ENCODE measurements at places on chromosomes 5 and 9.

DNA sequence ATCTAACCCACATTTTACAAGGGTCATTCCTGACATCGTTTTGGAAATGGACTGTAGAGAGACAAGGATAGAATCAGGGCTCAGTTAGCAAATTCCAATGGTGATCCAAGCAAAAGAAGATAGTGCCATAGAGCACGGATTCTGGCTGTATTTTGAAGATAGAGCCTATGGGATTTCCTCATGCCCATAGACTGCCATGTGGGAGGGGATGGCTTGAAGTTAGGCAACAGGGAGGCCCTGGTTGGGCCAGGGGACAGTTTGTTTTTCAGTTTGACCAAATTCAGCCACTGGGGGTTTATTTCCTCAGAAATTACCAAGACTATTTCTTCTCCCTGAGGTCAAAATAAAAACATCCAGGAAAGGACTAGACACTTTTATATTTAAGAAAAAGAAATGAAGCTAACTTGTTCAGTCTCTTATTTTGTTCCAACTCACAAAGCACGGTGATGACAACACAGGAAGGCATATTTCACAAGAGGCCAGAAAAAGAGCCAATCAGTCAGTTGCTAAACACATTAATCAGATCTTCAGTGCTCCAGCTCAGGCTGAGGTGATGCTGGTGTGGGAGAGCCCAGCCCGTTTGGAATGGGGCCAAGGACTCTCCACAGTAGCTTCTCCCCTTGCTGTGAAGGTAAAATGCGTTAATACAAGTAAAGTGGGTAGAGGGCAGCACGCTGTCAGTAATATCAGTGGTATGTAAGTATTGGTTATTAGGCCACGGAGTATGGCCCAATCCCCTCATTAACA, 4.4 kb upstream of the DCTN4 start:
- DNase-seq: no peak

GRCh38 chr9:124295159-124295794, 37.5 kb downstream of the NEK6 start:
- no peak for DNase-seq

GRCh38 chr9:125393426-125393825, 131.8 kb downstream of the GAPVD1 start:
- no peak for DNase-seq

DNA sequence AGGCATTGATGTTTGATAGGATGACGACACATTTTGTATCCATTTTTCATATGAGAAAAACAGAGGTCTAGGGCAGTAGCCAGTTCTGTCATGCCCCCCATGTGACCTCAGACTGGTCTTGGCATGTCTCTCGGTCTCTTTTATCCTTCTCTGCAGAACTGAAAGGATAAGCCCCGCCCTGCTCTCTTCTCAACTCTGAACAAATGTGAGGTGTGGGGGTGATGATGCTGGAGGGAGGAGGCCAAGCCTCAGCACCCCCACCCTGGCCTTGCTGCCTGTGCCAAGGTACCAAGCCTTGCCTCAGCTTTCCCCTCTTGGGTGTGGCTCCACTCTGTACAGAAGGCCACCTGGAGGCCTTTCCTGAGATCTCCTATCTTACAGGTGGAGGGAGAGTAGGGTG, 19.5 kb upstream of the CRB2 start:
- no peak for DNase-seq

DNA sequence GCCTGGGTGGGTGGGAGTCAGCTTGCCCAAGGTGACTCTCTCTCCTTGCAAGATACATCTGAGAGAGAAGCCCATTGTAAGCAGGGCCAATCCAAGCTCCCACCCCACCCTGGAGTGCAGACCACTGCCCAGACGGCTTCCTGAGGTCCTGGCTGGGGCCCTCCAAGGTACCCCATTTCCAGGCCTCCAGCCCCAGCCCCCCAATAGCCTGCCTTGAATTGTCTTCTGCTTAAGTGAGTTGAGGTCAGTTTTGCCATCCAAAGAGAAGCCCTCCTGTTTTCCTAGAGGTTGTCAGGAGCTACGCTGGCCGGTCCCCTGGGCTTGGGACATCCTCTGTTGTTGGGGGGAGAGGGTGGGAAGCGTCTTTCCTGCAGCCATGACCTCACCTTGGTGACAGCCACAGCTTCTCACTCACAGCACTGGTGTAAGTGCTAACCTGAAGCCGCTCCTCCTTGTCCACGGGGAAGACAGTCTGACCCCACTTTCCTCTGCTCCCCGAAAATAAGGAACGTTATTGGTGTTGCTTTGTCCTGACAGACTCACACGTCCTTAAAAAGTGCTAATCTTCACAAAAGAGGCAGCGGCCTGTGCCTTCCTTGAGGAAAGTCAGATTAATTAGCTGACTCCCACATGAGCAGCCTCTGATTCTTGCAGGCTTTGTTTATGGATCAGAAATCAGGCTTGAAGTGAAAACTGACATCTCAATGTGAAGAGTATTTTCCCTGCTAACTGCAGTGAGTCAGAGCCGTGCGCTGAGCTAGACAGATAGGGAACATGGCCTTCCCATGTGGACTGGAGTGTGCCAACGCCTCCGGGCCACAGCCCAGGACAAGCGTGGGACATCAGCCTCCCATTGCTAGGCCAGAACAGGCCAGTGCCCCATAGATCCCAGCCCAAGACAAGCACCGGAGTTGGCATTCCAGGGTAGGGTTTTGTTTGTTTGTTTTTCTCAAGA, 52.3 kb downstream of the ADAMTS2 start:
- no peak for DNase-seq

DNA sequence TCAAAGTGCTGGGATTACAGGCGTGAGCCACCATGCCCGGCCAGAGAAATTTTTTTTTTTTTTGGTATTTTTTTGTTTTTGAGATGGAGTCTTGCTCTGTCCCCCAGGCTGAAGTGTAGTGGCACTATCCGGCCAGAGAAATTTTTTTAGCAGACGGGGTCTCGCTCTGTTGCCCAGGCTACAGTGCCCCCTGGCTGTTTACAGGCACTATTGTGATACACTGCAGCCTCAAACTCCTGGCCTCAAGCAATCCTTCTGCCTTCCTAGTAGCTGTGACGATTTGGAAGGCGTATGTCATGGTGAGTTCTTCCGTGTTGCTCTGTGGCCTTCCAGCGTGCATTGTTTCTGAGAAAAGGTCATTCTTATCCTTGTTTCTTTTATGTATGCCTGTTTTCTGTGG, 47.5 kb downstream of the CNOT6 start:
- DNase-seq: no peak

- DNase-seq: no peak
These were observed 9.5 kb downstream of the GZMK start for GRCh38 chr5:55033568-55033967.

- no peak for DNase-seq
These were observed 2032.6 kb downstream of the MAT2B start for GRCh38 chr5:165538065-165538464.

DNA sequence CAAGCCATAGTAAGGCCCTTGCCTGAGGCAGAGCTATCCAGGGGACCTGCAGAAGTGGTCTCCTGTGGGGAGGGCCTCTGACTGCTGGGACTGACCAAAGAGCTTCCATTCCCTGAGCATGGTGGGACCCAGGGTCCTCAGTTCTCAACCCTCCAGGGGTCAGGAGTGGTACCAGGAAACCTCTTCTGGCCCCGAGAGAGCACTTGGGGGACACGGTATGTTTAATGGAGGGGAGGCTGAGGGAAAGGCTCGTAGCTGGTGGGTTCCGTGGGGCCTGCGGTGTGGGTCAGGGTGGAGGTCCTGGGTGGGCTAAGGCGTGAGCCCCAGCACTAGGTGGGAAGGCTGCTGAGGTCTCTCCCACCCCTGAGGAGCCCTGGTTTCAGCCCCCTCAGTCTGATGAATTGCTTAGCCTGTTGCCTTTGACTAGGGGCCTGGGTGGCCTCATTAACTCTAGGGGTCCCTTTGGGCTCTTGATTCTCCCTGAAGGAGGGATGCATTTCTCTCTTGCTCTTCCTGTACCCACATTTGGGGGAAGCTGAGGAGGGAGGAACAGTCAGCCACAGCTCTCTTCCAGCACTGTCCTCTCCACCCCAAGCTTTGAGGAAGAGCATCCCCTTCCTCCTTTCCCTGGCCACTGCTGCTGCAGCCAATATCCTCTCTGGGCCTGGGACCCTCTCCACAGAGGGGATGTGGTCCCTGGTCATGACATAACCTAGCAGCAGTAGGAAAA, 34.0 kb downstream of the CSF1R start:
- no peak for DNase-seq

GRCh38 chr9:122346478-122347347, 24.1 kb upstream of the PTGS1 start:
- no peak for DNase-seq

GRCh38 chr5:30959238-30959637, 234.2 kb upstream of the CDH6 start:
- no peak for DNase-seq

GRCh38 chr5:5612096-5612495, 189.6 kb downstream of the ICE1 start:
- no peak for DNase-seq

GRCh38 chr5:143023411-143024096, 253.4 kb downstream of the ARHGAP26 start:
- DNase-seq: no peak

DNA sequence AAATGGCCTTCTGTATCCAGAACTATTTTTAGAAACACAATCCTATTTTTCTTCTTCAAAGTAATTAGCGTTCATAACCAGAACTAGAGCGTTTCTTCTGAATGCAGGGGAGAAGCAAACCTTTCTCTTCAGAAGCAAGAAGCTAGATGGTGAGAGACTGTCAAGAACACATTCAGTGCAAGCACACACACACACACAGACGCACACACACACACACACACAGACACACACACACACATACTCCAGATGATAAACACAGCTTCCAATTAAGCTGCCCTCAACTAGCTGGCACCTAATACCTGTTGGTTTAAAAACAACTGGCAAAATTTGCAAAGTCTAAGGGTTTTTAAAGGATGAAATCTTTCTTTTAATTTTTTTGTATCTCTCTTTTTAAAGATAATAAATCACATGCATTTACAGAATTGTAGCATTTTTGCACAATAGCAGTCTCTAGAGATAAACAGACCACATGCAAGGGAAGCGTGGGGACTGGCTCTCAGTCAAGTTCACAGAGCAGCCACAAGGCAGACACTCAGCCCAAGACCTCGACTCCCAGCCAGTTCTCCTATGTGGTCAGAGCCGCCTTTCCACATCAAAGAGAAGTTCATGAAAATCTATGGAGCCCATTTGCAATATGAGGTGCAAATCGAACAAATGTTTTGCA, 138.5 kb downstream of the TTLL11 start:
- no peak for DNase-seq

- no peak for DNase-seq
These were observed 164.5 kb downstream of the ATPSCKMT start for GRCh38 chr5:10085185-10085584.

DNA sequence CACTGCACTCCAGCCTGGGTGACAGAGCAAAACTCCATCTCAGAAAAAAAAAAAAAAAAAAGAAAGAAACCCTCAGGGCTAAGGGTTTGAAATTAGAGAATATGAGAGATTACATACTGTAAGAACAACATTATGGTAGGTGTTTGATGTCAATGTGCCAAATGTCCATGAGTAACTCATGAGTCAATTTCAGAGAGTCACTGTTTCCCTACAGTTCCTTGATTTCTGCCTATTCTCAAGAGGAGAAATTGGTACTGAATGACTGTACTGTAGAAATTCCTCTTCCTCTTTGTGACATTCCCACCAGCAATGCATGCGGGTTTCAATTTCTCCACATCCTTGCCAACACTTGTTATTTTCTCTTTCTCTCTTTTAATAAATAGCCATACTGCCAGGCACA, 35.2 kb downstream of the MARVELD2 start:
- DNase-seq: no peak

- no peak for DNase-seq
These were observed 180.8 kb upstream of the NUDT12 start for GRCh38 chr5:103743421-103743820.

DNA sequence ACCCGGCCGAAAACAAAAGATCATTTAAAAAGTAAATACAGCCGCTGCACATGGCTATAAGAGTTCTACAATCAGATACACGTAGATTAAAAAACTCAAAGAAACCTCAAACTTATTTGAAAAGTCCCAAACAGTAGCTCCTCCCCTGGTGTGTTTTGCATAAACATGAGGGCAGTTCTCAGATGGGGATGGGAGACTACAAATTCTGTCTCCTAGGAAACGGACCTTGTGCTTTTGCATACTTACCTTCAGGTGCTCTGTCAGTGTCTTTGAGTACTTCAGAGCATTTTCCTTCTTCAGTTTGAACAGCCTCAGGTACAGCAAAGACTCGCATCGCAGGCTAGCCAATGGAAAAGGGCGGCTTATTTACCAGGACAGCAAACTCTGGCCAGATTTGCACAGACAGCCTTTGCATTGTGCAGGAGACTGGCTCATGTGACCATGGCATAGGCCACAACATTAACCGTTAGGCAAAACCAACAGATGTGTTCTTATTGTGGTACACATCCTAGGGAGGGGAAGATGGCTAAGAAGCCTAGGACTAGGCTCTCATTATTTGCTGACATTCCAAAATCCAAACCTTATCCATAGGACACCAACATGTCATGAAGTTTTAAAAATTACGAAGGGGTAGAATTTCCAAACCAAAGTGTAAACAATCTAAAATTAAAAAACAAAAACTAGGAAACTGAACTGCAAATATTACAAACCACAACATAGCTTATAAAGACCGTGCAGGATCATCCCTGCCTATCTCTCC, 12.8 kb downstream of the LEAP2 start:
- DNase-seq: no peak

GRCh38 chr5:74640954-74641734, 616 bp upstream of the ENC1 start:
- DNase-seq: peak; percentile 45

DNA sequence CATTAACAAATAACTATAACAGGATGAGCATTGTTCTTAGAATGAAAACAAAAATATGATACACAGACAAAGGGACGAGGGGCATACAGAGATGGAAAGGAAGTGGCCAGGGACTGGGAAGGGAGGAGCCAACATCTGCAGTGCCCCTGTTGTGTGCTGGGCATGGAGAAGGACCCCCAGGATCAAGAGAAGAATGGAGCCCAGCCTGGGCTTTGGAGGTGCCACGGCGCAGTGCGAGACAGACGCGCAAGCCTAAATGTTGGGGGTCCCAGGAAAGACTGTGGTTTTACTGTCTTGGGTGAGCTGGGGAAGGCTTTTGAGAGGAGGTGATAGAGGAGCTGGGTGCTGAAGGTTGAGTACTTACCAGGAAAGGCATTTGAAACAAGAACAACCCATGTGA, 28.4 kb upstream of the DUSP1 start:
- DNase-seq: no peak

- no peak for DNase-seq
These were observed 91.9 kb upstream of the ARAP3 start for GRCh38 chr5:141773779-141774562.

- DNase-seq: no peak
These were observed 176.2 kb downstream of the IRX2 start for GRCh38 chr5:2575292-2575691.

- no peak for DNase-seq
These were observed 5.5 kb downstream of the MYORG start for GRCh38 chr9:34370970-34371880.

Data from activated CD4-positive, CD25-positive, alpha-beta regulatory T cell treated with anti-CD3 and anti-CD28 coated beads, Interleukin-2, amount 50 U/mL, for 72 hours (primary cell).